ENCODE measurements at places on chromosomes 2 and 18. TPM values are rescaled to one million over a fixed set of nuclear protein-coding genes. Genes with fewer than 3 reads are reported as not detected.

Gene CIDEA
- total RNA-seq = 0.63 TPM

Gene PAIP2B
- total RNA-seq = 0.63 TPM

Gene TUBB8B
- not detected for total RNA-seq

Gene CCL20
- total RNA-seq = not detected

Gene SPC25
- 1.1 TPM for total RNA-seq

Gene TMEM182
- 2.1 TPM for total RNA-seq

Gene GKN2
- total RNA-seq = not detected

Gene TRIM43
- total RNA-seq = not detected

Measured in bronchial smooth muscle cell (primary cell).